Ureter (tissue), 1 donor: ENCODE measurements at places on chromosomes 2 and 18. TPM values are rescaled to one million over a fixed set of nuclear protein-coding genes. Genes with fewer than 3 reads are reported as not detected.

DNA sequence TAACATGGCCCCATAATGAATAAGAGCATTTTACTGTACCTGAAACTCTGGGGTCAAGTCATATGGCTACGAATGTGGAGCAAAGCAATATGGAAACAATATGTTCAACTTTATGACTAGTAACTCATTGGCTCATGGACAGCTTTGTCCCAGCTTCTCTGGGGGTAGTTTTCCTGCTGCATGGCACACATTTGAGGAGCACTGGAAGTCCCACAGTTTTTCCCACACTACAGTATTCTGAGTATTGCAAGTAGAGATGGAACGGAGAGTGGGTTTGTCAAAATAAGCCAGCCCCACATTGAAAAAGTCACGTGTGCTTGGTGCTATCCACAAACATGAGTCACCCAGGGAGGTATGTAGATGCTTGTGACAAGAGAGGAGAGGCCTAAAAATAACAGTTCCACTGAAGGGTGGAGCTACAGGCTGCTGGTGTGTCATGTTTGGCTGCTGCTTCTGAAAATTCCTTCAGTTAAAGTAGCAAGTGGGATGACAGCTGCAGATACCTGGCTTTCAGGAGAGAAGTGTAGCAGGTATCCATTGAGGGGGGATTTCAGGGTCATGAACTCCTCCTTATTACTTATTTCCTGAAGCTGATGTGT lies 48.2 kb upstream of the CTAGE1 start:
- DNase-seq, result no peak

Gene PTPN2
- 47.8 TPM for total RNA-seq

Gene ALPP
- total RNA-seq, result not detected

DNA sequence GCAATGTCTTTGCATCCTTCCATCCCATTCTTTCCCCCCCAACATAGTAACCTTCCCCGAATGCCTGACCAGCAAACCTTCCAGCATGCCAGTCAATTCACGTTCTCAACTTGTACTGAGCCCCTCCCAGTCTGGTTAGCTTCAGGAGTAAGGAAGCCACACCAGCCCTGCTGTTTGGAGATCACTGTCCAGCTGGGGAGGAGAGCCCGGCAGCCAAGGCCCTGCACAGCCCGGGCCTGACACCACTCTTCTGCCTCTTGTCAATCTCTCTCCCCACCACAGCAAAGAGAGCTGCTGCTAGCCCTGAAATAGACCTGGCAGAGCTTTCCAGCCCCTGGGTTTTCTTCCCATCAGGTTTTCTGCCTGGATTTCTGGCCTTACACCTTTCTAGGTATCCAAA lies 185.8 kb upstream of the ID2 start:
- DNase-seq, result no peak

- DNase-seq, result no peak
Observed at GRCh38 chr2:235678712-235679111, 184.9 kb downstream of the AGAP1 start.

Gene MYO1B
- total RNA-seq, result 87.6 TPM

GRCh38 chr2:147031897-147032296 lies 812.9 kb upstream of the ACVR2A start:
- DNase-seq, result no peak

DNA sequence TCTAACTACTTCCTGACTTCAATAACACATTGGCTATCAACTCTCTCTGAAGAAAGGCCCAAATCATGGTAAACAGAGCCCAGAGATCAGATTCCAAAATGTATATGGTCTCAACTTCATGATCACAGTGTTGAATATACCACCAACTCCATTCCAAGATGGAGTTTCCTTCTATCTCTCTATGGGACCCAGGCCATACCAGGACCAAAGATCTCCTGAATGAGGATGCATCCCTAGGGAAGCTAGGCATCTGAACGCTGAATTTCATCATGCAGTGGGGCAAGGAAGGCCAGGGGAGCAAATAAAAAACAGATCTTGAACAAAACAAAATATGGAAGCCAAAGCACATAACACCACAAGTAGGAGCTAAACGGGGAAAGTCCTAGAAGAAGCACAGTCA lies 320.7 kb upstream of the PKDCC start:
- no peak for DNase-seq

Gene MYO5B
- 46.2 TPM for total RNA-seq

Gene CD207
- 1.3 TPM for total RNA-seq

GRCh38 chr18:23671564-23671963 lies 8.9 kb upstream of the ANKRD29 start:
- no peak for DNase-seq

Gene GCG
- not detected for total RNA-seq

DNA sequence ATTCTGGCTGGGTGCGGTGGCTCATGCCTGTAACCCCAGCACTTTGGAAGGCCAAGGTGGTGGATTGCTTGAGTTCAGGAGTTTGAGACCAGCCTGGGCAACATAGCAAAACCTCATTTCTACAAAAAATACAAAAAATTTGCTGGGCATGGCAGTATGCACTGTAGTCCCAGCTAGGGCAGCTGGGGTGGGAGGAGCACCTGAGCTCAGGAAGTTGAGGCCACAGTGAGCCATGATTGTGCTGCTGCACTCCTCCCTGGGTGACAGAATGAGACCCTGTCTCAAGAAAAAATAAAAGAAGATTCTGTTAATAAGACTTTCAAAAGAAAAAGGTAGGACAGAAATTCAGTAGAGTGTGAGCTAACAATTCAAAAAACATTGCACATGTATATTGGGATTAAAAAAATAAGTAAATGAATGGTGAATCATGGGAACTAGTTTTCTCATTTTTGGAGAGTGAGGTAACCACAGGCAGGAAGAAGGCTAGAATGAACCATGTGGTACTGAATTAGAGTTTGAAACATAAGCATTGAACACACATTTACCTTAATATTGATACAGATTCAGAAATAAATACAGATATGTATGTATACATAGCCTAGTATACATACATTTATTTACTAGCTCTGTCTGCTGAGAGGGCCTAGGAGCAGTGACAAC lies 53.5 kb downstream of the NCOA1 start:
- DNase-seq, result no peak

Gene SERPINB11
- total RNA-seq, result not detected

Gene FSHR
- not detected for total RNA-seq

Gene SNTG2
- total RNA-seq, result 9.9 TPM

Gene CHRNG
- not detected for total RNA-seq

Gene ADAM23
- total RNA-seq, result 0.78 TPM

DNA sequence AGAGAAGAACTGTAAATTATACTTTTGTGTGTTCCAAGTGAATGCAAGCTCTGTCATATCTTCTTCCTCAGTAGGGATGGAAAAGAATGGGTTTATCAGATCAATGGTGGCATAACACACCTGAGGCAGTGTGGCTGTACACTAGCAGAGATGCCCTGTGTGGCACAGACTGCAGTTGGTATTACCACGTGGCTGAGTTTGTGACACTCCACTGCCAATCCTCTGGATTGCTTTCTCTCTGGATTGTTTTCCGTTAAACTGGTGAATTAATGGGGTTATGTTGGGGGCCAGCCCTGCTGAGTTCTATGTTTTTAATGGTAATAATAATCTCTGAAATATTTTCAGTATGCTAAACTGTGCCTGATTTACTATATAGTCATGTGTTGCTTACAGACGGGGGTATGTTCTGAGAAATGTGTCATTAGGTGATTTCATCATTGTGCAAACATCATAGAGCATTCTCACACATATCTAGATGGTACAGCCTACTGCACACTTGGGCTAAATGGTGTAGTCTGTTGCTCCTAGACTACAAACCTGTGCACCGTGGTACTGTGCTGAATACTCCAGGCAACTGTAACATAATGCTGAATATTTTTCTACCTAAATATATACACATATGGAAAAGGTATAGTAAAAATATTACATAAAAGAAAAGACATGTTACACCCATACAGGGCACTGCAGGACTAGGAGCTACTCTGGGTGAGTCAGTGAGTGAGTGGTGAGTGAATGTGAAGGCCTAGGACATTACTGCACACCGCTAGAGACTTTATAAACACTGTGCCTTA lies 84.7 kb upstream of the ST6GAL2 start:
- no peak for DNase-seq

GRCh38 chr2:96260387-96261260 lies 5.2 kb downstream of the TMEM127 start:
- peak; percentile 76 for DNase-seq

DNA sequence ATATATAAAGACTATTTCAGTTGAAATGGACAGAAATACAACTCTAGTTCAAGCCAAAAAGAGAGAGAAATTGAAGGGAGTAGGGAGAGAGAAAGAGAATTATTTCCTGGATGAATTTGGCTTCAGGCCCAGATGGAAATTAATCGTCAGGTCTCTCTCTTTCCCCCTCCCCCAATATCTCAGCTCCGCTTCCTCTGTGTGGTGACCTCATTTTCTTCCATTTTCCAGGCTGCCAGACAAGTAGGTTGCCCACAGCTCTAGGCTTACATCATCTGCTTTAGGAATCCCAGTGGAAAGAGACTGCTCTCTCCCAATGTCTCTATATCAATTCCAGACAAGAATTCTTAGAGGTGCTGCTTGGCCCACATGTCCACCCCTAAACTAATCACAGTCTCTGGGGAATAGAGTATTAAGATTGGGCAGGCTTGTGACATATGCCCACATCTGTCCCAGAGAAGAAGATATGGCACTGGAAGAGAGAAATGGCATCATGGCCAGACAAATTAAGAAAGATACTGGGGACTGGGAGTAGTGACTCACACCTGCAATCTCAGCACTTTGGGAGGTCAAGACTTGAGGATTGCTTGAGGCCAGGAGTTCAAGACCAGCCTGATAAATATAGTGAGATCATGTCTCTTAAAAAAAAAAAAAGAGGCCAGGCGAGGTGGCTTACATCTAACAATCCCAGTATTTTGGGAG lies 37.2 kb upstream of the CFAP36 start:
- DNase-seq, result no peak
